Stimulated activated CD8-positive, alpha-beta memory T cell treated with anti-CD3 and anti-CD28 coated beads, Interleukin-4, amount 100 ng/mL, for 4 hours (primary cell): ENCODE measurements at places on chromosomes 5 and 9.

DNA sequence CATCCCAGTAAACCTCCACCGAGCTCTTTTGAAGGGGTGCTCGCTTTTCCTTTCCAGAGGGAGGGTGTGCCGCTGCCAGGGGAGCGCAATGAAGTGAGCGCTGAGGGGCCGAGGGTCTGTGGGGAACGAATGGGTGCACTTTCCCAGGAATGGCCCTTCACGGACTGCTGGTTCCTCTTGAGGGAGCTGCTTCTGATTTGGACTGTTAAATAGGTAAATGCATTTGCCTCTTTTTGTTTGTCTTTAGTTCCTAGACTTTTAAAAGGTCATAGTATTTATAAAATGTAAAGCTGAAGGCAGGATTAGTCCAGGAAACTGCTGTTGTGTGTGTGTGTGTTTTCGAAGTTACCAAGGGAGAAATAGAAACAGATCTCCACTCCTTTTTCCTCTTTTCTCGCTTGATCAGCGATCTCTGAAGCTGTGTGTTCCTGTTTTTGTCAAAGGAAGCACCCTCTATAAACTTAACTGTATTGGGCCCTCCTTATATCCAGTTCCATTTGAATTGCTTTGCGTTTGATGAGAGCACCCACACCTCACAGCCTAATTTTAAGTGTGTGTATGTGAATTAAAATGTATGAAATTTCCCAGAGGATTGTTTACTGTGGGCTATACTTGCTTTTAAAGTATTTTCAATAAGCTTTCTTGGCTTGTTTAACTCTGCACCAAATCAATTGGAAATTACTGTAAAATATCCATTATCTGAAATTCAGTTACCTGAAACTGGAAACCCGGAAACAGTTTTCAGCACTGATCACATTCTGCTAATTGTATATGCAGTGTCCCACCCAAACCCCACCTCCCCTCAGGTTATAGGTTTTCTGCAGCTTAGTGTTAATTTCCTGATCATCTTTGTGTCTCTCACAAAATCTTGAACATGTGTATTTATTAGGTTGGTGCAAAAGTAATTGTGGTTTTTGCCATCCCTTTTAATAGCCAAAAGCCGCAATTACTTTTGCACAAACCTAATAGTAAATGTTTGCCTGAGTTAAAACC lies 966 bp downstream of the SNX2 start:
- no peak for DNase-seq

- no peak for DNase-seq
These were observed 197.4 kb upstream of the IRX2 start for GRCh38 chr5:2948875-2949274.

- no peak for DNase-seq
These were observed 63.1 kb downstream of the ADAMTS6 start for GRCh38 chr5:65418661-65419060.

- no peak for DNase-seq
These were observed 110.0 kb downstream of the LURAP1L start for GRCh38 chr9:12884736-12885395.

GRCh38 chr5:175690586-175690985 lies 32.7 kb downstream of the HRH2 start:
- DNase-seq, result no peak

DNA sequence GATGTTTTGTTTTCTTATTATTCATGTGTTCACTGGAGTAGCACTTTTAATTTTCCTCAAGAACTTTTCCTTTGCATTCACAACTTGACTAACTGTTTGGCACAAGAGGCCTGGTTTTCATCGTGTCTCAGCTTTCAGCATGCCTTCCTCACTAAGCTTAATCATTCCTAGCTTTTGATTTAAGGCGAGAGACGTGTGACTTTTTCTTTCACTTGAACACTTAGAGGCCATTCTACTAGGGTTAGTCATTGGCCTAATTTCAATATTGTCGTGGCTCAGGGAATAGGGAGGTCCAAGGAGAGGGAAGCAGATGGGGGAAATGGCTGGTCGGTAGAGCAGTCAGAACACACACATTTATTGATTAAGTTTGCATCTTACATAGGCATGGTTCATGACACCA lies 94.0 kb downstream of the ZNF462 start:
- DNase-seq, result no peak

- DNase-seq, result no peak
These were observed 42.8 kb downstream of the NFIB start for GRCh38 chr9:14271093-14271673.

GRCh38 chr5:62642468-62642867 lies 63.8 kb downstream of the LRRC70 start:
- DNase-seq, result no peak

DNA sequence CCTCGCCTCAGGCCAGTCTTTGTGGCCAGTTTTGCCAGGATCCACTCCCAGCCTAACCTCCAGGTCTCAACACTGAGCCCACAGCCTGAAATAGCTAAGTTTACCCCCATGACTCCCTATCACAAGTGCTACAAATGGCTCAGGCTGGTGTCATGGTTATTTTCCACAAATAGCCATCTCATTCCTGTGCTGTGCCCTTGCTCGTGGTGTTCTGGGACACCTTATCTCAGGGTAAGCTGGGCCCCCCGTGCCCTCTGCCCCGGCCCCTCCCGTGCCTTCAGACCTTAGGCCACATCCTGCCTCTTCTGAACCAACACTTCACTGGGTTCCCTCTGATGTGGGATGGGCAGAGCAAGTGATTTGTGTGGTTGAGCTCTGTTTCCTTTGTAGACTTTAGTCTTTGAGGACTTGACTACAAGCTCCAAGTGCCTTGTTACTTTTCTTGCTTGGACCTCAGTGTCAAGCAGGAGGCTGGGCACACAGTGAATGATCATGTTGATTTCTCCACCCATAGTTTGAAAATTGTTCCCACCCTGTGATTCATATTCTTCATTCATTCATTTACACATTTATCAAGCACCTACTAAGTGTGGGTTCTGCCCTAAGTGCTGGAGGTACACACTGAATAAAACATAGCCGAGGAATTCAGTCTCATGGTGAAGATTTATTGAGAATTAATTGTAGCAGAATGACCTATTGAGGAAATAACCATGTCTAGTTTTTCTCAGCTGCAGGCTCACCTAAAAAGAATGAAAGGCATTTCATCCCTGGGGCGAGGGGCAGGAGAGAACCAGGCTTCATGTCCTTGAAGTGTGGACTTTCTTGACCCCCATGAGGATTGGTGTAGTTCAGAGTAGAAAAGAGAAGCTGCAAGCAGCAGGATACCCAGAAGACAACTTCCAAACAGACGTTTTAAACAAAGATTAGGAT lies 84.5 kb upstream of the CTNNA1 start:
- DNase-seq, result no peak

- DNase-seq, result no peak
These were observed 138.1 kb upstream of the COL5A1 start for GRCh38 chr9:134503301-134504105.

DNA sequence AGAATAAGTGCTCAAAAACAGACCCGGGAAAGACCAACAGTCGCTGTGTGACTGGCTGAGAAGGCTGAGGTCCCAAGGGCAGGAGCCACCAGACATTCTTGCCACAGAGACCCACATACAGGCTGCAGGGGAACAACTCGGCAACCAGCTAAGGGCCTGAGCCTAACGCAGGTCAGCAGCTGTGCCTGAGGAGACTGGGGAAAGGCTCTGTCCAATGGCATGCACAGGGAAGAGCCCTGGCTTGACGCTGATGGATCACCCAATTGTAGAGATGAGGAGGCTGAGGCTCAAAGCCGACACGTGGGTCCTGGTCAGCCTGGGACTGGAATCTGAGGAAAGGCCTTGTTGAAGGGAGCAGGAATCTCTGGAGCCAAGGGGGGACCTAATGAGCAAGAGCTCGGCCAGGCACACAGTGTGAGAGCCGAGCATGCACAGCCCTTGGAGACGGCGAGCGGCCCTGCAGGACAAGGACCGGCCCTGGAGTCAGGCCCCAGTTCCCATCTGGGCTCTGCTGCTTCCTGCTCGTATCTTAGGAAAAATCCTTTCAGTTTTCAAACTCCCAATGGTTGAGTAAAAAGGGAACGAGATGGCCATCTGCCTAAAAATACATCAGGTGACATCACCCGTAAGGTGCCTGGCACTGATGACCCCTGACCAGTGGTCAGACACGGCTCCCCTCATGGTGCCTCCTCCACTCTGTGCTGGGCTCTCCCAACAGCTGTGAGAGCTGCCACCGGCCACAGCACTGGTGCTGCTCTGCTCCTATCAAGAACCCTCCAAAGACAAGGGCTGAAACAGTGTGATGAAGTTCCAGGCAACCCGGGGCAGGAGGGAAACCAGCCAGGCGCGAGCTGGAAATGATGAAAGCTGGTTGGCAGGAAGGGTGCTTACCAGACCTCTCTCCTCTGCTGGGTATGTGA lies 16.4 kb downstream of the LMAN2 start:
- no peak for DNase-seq

GRCh38 chr5:167819406-167819805 lies 472.0 kb upstream of the WWC1 start:
- no peak for DNase-seq

DNA sequence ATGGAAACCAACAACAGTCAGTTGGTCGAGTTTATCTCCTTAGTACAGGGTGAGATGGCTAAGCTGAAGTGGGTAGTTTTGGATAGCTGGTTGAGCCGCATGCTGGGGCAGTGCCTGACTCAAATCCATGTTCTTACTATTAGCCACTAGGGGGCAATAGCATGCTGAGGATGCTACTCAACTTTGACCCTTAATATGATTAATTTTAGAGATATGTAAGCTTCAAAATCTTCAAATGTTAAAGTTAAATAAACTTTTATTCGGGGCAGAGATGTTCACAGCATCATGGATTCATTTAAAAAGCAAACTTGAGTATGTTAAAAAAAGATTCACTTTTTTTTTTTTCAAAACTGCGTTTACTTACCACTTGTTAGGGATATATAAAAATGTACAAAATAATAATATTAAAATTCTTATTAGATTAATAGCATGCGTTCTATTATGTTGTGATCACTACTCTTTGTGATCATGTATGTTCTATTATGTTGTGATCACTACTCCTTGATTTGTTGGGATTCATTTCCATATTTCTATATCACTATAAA lies 57.0 kb downstream of the C9orf153 start:
- DNase-seq, result no peak

DNA sequence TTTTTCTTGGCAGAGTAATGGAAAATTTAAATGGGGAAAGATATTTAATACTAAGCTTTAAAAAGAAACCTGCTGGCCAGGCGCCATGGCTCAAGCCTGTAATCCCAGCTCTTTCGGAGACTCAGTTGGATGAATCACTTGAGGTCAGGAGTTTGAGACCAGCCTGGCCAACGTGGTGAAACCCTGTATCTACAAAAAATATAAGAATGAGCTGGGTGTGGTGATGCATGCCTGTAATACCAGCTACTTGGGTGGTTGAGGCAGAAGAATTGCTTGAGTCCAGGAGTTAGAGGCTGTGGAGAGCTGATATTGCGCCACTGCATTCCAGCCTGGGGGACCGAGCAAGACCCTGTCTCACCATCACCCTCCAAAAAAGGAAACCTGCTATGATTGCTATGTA lies 32.8 kb downstream of the TUT7 start:
- no peak for DNase-seq

GRCh38 chr5:176774216-176775171 lies 35.9 kb upstream of the UNC5A start:
- DNase-seq, result no peak

DNA sequence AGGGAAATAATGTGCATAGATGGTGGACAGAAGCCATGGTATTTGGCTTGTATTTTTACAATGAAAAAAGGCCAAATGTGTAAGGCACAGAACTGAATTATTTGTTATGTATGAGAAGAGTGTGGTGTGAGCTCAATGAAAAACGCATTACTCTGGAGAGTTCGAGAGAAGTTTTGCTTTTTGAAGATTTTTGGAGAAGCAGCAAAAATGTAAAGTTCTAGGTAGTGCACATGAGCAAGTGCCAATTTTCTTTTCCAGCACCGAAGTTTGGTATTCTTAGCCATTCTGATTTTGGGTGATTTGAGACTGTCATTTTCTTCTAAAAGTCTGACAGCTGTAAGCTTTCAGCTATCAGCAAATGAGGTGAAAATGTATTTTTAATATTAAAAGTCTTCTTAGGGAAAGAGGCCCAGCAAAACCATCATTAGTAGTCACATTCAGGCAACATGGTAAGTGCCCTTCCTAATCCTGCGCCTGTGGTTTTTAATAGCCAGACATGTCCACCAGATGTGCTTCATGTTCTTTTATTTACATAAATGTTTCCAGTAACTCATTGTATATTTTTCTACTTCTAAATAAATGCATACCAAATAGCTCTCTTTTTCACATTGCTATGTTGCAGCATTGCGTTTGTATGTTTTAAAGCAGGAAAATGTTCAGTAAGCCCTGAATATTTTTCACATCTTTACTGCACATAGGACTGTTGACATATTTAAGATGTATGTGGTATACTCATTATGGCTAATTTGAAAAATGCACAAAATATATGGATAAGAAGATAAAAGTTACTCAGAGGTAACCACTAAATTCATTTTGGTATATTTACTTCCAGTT lies 50.4 kb downstream of the RASGRF2 start:
- no peak for DNase-seq

DNA sequence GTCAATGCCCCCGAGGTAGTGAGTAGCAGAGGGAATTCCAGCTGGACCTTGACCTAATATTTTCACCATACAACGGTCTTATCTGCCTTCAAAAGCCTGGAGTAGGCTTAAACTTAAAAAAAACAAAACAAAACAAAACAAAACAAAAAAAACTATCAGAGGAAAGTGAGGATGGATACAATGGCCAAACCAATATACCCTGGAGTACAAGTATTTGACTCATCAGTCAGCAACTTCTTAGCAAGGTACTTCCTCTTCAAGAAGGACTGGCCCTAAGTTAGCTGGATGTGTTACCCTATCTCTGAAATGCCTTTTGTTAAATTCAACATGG lies 160.6 kb upstream of the GNA14 start:
- DNase-seq, result no peak

GRCh38 chr9:126164796-126165525 lies 161.7 kb upstream of the MVB12B start:
- no peak for DNase-seq

DNA sequence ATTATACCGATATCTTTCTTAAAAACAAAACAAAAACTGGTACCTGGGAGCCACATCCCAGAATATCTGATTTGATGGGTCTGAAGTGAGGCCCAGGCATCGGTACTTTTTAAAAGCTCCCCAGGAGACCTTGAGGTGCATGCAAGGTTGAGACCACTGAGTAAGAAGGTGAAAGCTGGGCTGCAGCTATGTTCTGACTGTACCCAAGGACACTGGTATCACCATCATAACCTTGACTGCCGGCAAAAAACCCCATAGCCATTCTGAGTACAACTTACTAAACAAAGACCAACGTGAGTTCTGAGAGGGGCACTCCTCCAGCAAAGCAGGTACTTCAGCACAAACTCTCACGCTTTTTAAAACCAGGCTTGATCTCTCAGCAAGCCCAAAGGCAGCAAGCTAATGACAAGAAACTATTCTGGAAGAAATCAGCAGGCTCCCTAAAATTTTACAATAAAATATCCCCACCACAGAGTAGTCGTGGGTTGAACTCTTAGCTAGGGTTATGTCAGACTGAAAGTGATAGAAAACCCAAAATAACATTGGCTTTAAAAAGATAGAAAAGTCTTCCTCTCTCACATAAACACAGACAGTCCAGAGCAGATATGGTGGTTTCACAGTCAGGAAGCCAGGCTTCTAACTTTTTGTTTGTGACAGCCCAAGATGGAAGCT lies 263.9 kb downstream of the SAXO1 start:
- DNase-seq, result no peak

- DNase-seq, result peak; percentile 8
These were observed 199.3 kb upstream of the PTGER4 start for GRCh38 chr5:40480392-40480791.
